ENCODE measurements at places on chromosomes 16 and 17. TPM values are rescaled to one million over a fixed set of nuclear protein-coding genes. Genes with fewer than 3 reads are reported as not detected.

Gene OGFOD3
- 42.0 TPM for total RNA-seq

DNA sequence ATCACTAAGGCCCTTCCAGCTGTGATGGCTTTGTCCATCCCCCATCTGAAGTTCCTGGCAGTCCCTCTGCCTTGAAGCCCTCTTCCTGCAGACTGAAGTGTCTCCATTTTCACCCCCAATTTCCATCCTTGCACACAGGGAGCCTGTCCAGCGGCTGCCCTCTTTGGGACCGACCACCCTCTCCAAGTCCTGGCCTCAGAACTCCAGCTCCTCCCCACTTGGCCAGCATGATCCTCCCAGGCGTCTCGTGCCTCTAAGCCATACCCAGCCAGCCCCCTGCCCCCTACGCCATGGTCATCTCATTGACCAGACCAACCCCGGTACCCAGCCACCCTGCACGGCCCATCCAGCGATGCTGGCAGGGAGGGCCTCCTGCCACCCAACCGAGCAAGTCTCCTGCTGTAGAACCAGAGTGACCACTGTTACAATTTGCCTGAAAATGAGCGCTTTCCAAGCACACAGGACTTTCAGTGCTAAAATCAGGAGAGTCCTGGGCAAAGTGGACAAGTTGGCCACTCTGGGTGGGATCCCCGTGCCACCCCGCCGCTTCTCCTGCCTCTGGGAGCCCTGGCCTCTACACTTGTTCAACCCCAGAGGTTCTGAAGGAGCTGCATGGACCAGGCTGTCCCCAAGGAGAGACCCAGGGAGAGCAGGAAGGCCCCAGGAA lies 362.0 kb downstream of the SEC14L1 start:
- DNase-seq: no peak

GRCh38 chr16:67865318-67865717 lies 7.5 kb upstream of the EDC4 start:
- DNase-seq: peak; percentile 52

DNA sequence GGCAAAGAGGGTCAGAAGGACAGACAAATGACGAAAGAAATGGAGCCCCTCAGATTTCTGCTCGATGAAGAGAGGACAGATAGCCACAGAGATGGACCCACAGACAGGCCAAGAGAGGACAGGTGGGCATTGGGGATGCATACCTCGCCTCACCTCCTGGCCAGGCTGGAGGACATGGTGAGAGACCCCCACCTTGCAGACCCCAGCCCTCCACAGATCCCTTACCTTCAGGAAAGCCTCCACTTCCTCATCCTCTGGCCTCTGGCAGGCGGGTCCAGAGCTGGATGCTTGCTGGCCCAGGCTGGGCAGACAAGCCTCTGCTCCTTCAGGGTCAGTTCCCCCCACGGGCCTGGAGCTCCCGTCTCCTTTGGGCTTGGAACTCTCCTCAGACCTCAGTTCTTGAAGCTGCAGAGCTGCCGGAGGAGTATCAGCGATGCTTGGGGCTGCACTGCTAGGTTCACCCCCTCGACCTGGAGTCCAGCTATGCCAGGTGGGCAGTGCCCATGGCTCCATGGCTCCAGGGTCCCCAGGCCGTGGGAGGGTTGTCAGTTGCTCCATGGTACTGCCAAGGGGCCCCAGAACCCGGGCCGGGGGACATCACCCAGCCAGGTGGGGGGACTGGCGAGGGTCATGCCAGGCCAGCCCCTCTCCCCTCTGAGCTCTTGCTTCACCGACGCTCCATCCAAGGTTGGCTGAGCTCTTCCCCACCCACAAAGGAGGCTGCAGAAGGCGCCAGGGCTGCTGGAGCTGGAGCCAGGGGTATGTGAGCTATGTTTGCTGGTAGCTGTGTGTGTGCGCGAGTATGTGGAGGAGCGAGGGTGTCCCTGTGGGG lies 1.0 kb downstream of the TSPOAP1 start:
- no peak for DNase-seq

DNA sequence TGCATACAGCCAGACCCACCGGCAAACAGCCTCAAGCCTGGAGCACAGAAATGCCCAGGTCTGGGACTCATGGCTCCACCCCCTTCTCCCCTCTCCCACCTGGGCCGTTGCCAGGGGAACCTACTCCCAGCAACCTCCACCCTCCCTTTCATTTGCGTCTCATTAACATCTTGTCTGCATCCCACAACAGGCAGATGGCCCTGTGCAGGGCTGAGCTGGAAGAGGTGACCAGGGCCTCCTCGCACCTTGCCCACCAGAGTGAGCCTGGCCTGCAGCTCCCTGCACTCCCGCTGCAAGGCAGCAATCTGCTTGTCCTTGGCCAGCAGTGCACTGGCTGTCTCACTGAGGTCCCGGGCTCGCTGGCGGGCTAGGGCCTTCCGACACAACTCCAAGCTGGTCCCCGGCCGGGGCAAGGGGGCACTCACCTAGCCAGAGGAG lies 3.3 kb downstream of the TSPOAP1 start:
- no peak for DNase-seq

DNA sequence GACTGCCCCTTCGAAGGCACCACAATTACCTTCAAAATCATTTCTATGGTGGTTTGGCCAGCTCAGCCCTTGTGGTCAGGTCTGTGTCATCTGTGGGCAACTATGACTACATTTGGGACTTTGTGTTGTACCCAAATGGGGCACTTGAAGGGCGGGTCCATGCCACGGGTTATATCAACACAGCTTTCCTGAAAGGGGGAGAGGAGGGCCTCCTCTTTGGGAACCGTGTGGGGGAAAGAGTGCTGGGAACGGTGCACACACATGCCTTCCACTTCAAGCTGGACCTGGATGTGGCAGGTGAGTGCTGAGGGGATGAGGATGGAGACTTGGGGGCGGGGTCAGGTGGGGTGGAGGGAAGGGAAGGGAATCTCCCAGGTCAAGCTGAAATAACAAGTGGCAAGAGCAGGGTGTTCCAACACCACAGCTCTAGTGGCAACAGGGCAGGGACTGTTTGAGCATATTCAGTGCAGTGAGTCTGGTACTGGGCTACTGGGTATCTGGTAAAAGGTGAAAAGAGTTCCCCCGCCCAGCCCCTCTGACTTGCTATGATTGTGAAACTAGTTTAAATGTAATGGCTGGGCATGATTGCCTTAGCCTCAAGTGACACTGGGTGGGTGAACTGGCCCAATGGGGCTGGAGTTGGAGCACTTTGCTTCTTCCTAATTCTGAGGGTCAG lies 1.7 kb downstream of the AOC2 start:
- no peak for DNase-seq

- DNase-seq: no peak
Measured at GRCh38 chr17:32958418-32958817, 30.5 kb downstream of the TMEM98 start.

GRCh38 chr16:78392585-78393195 lies 293.2 kb downstream of the WWOX start:
- no peak for DNase-seq

GRCh38 chr17:76277300-76278267 lies 12.4 kb downstream of the UBALD2 start:
- no peak for DNase-seq
